Stimulated activated CD8-positive, alpha-beta memory T cell treated with anti-CD3 and anti-CD28 coated beads, Interleukin-15, amount 100 ng/mL, for 24 hours (primary cell): ENCODE measurements at places on chromosomes 5 and 9.

DNA sequence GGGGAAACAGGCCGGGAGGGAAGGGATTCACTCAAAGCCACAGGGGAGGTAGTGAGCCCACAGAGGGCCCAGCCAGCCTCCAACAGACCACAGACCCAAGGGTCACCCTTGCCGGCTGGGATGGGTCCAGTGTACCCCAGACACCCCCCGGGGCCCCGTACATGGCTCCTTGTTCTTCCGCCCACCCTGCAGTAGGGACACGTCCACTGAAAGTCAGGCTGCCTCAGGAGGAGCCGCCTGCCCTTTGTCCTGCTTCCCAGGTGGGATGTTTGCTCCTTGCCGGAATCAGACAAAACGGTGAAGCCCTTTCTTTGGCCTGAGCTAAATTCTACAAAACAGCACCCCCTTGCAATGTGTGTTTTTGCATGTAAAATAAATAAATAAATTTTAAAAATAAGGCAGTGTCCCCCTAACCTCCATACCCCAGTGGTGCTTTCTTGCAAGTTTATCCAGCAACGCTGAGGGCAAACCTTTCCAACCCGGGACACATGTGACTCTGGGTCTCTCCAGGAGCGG is 25.8 kb downstream of the LHX3 start:
- DNase-seq: no peak

DNA sequence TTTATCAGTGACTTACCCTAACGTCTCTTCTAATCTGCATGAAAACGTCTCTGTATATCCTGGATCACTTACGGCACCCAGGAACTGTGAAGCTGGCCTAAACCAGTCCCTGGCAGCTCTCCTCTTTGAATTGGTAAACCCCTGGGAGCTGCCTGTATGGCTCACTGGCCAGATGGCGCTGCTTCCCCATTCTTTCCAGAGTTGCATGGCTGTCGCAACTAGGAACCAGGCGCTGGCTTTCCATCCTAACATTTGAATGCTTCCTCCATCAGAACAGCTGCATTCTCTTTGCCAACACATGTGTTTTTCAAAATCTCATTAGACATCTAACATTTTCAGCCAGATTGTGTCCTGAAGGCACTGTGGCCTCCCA is 8.0 kb upstream of the PCA3 start:
- DNase-seq: no peak

DNA sequence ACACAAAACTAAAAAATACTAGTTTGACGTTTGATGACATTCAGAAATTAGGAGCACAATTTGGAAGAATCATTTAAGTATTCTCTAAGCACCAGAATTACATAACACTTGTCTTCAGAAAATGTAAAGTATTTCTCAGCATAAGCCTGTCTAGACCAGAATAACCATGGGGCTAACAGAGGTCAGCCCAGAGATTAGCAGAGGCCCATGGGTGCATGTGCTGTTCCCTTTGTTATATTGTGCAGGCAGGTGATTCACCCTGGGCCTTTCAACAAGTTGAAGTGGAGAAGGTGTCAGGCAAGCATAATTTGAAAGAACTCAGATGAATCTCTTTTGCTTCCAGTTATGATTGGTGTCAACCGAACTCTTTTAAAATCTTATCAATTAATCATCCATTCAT is 227.9 kb downstream of the LURAP1L start:
- no peak for DNase-seq

DNA sequence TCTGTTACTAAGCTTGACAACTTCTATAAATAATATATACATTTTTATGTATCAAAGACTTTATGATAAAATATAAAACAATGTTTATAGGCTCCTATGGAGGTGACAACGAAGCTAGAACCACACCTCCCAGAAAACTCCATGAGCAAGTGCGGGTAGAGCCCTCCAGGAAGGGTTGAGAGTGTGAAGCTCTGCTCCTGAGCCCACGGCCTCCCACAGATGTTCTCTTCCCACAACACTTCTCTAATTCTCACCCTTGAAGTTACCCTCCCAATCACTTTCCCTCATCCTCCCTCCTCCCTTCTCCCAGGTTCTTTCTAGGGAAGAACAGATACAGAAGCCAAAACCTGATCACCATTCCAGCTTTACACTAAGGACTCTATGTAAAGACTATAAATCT is 427.6 kb downstream of the SPOCK1 start:
- DNase-seq: no peak

DNA sequence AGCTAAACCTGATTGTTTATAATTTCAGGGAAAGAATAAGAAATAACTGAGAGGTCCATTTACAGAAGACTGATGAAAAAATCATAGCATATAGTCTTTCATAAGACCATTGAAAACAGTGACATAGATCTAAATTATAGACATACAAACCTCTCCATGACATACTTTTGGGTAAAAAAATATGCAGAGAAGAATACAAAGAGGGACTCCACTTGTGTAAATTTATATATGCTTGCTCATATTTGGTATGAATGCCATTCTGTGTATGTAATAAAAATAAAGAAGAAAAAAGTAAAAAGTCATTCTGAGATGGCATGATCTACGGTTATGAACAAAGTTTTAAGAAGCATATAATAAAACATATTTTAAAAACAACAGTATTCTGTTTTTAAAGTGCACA is 310.7 kb downstream of the ASTN2 start:
- DNase-seq: no peak

DNA sequence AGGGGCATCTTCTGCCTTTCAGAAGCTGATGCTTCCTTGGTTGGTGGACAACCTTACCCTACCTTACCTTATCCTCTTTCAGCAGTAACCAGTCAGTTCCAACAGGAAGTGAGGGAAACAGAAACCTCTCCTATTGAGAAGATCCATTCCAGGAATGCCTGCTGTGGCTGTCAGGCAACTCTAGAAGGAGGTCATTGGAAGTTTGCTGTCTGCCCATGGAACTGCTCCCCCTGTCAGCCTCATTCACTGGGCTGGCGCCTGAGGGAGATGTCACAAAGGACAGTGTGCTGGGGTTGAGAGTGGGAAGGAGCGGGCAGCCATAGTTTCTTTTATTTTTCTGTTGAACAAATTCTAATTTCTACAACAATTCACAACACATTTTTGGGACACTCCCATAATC is 54.7 kb downstream of the IRX1 start:
- no peak for DNase-seq

GRCh38 chr5:59745415-59745863 is 148.1 kb downstream of the PDE4D start:
- DNase-seq: no peak

DNA sequence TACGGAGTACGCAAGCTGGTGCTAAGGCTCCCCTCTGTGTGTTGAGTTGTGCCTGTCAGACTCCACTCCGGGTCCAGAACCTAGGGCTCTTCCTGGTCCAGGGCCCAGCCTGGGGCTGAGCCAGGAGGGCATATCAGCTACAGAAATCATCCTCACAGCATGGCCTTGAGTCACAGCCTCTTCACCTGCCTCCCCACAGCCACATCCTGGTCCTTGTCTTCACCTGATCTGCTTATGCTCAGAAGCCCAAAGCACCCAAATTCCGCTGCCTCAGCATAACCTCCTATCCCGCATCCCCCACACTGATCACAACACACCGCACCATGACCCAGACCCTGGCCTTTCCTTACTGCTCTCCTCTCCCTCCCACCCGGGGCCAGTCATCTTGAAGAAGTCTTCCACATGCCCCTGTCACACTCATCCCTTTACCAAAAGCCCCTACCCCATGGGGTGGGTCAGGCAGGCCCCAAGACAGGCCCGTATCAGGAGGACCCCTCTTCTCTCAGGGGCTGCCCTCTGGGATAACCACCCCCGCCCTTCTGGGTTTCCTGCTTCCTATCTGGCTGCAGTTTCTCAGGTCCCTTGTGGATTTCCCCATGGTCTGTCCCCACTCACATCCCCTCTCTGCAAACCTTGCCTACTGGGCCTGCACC is 1.3 kb upstream of the IL3 start:
- no peak for DNase-seq

DNA sequence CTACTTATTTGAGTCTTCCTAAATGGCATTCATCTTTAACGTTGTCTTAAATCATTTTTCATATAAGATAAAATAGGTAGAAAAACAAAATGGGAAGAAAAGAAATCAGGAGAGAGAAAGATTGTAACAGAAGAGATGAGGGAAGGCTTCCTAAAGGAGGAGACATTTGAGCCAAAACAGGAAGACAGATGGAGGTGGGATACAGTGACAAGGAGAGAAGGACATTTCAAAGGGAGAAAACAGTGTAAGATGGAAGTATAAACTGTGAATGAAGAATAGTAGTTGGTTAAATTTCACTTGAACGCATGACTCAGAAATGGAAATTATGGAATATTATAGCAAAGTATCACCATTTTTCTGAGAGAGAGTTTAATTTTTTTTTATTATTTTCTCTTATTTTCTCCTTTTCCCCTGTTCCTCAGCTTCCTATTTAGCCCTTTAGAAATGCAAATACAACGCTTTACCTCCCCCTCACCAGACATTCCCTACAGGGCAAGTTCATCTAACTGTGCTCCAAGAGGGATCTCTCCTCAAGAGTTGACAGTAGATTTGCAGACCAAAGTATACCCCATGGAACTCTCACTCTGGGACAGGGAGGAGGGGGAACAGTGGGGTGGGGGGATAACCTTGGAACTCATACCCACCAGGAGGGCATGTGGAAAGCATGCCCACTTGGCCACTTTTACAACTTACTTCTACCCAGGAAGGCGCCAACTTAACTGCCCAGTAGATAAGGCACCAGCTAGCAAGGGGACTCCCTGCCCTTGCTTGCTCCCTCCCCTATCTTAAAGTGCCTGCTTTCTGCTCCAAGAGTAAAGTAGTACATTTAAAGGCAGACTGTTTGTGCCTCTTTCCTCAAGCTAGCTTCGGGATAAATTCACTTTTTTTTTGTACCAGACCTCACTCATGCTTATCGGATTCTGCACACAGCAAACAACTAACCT is 304.7 kb upstream of the POU5F2 start:
- DNase-seq: no peak

DNA sequence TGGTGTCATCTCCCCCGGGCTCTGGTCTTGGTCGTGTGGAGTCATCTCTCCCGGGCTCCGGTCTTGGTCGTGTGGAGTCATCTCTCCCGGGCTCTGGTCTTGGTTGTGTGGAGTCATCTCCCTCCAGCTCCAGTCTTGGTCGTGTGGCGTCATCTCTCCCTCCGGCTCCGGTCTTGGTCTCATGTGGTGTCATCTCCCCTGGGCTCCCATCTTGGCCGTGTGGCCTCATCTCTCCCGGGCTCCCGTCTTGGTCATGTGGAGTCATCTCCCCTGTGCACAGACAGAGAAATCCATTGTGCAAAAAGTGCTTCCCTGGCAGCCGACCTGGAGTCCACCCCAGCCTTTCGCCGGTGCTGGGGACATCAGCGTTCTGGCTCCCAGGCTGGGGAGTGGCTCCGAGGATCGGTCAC is 91.1 kb upstream of the CACNA1B start:
- no peak for DNase-seq

- no peak for DNase-seq
These were observed 5.8 kb downstream of the BSPRY start for GRCh38 chr9:113355040-113355596.

DNA sequence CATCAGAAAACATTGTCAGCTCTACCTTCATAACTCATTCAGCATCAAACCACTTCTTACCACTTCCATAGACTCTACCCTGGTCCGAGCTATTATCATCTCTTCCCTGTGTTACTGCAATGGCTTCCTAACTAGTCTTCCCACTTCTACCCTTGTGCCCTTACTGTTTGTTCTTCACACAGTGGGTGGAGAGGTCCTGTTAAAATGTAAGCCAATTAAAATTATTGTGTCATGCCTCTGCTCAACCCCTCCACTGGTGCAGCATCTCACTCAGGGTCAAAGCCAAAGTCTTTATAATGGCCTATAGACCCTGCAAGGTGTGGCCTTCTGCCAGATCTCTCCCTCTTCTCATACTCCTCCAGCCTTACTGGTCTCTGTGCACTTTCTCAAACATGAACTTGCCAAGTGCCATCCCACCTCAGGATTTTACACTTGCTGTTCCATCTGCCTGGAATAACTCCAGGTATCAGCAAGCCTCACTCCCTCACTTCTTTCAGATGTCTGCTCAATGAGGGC is 22.8 kb upstream of the ARAP3 start:
- no peak for DNase-seq

GRCh38 chr9:127706836-127707241 is at the start of gene CFAP157:
Gene CFAP157 (plus strand): TSS chr9:127706988. CDS start chr9:127707032, 44 bp downstream.
- DNase-seq: no peak
